ENCODE measurements at places on chromosomes 5 and 9. TPM values are rescaled to one million over a fixed set of nuclear protein-coding genes. Genes with fewer than 3 reads are reported as not detected.
A peak's percentile ranks its signal among the peaks of the same experiment; 100 is the strongest.

NR4A3 gene
- total RNA-seq: 0.07 TPM

DNA sequence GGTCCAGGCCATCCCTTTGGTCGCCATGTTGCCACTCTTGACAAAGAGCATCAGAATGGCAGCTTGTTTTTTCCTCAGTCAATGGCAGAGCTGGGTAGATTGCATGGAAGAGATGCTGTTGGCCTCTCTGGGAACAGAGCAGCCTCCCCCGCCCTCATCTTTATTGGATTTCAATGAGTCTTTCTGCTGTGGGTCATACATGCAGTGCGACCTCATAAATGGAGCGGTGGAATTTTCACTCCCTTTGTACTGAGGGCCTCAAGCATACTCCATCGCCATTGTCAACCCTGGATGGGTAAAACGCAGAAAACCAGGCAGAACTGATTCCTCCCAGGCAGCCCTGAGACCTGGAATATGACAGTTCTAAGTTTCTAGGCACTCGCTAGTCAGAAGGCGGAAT, 71.8 kb downstream of the ZNF618 start:
- no peak for DNase-seq

FOXD4L6 gene
- not detected for total RNA-seq

DNA sequence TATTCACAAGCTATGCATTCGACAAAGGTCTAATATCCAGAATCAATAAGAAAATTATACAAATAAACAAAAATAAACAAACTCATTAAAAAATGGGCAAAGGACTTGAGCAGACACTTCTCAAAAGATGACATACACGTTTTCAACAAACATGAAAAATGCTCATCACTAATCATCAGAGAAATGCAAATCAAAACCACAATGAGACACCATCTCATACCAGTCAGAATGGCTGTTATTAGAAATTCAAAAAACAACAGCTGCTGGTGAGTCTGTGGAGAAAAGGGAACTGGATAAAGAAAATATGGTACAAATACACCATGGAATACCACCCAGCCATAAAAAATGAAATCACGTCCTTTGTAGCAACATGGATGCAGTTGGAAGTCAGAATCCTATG, 45.1 kb upstream of the PUM3 start:
- DNase-seq: no peak

DNA sequence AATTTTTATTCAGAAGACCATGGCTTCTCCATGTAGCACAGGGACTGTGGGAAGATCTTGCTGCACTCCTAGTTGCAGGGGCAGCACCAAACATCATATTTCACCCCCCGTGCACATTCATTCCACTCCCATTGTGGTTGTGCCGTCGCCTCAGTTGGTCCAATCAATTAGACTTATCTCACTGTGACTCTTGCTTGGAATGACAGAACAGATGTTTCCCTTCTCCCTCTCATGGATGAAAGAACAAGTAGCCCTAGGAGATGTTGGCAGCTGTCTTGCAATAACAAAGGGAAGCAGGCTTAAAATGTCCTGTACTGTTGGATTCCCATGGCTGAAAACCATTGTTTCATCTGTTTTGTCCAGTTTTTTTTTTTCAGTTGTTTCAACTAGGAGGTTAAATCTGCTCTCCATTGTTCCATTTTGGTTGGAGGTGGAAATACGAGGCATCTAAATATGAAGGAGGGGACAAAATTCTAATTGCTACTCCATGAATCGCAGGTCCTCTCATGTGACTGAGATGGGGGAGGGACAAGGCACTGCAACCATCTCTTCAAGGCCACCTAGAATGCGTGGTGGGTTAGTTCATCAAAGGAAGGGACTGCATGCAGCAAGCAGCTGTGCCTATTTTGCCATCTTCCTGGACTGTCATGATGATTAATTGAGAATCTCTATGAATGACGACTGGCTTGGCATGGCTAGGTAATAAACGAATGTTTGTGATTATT, 214.4 kb downstream of the NSG2 start:
- DNase-seq: no peak

DNA sequence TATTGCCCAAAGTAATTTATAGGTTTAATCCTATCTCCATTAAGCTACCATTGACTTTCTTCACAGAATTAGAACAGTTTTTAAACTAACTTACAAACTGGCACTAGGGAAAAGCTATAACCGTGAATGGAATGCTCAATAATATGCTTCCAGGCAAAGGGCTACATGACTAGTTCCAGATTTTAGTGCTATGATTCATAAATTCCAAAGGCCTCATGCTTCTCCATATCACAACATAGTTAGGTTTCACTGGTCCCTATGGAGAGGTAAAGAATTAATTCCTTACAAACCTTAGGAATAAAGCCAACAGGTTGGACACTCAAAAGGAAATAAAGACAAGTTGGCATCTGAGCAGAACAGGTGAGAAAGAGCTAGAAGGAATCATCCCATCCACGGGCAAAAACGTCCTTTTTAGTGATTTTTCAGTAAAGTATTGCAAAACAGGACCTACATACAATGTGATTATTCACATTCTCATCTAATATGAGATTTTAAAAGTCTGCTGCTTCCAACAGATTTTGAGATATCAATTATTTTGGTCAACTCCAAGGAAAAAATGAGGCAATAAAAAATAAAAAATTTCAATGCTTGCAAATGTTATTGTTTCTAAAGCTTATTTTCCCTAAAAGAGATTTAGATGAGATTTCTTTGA, 97.0 kb upstream of the TARS1 start:
- DNase-seq: peak; percentile 36

Data from epithelial cell of proximal tubule (primary cell).